ENCODE measurements at places on chromosomes 5 and 9.

DNA sequence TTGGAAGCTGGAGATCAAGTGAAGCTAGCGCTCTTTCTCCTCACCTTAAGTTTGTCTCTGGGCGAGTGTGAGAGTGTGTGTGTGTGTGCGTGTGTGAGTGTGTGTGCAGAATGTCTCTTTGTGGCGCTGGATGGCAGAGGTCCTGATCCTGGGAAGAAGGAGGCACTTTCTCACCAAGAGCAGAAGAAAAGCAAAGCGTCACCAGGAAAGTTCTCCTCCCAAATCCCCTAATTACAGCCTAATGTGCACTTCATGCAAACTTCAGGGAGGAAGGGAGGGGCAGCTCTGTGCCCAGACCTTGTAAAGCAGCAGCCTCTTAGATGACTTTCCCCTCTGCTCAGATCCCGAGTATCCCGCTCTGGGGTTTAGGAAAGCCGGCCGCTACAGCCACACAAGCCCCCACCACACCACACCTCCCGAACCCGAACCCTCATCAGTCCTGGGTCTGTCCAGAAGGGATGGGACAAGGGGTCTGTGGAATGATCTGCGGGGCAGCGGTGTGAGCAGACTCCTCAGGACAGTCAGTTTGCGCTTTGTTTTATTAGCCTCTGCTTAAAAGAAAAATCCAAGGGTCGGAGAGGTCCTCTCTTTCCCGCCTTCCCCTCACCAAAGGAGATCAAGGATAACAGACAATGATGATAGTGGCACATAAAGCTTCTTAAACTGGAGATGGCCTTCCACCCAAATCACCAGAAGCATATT, at the start of gene HAPLN1:
TSS of gene HAPLN1 (minus strand) at position 20 of the 702 bp plus-strand sequence. CDS start 47,332 bp downstream, outside the sequence.
- peak; percentile 41 for DNase-seq

DNA sequence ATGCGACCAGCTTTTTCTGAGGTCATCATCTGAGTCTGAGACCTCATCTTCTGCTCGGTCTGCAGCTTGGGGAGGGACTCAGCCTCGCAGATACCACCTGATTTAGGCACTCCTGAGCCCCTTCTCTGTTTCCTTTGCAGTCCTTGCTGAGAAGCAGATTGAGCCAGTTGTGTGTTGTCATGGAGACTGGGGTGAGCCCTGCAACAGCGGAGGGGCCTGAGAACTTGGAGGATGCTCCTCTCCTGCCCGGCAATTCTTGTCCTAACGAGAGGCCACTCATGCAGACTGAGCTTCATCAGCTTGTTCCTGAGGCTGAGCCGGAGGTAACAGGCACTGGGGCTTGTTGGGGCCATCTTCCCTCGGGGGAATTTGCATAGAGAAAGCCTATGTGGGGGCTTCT, 19.2 kb downstream of the TEX53 start:
- no peak for DNase-seq

GRCh38 chr9:34638138-34638445, 505 bp upstream of the SIGMAR1 start:
- no peak for DNase-seq

GRCh38 chr9:85117831-85118230, 448.3 kb downstream of the NTRK2 start:
- DNase-seq = no peak

- peak; percentile 1 for DNase-seq
Observed at GRCh38 chr5:162209005-162209605, 141.5 kb downstream of the GABRG2 start.

GRCh38 chr5:30581198-30581935, 612.1 kb upstream of the CDH6 start:
- no peak for DNase-seq
